ENCODE measurements at places on chromosomes 13 and 19.
A peak's percentile ranks its signal among the peaks of the same experiment; 100 is the strongest.

- DNase-seq, result no peak
Observed at GRCh38 chr19:54017261-54017660, 25.8 kb downstream of the CACNG6 start.

DNA sequence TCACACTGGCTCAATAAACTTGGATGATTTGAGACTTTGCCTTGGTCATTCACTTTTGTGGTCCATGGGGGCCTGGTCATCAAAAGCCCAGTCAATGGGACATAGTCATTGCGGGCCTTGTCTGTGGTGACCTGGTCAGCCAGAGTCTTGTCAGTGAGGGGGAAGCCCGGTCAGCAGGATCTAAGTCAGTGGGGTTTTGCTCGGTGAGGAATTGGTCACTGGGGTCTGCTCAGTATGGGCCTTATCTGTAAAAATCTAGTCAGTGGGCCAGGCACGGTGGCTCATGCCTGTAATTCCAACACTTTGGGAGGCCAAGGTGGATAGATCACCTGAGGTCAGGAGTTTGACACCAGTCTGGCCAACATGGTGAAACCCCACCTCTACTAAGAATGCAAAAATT is 63.7 kb upstream of the TPM4 start:
- DNase-seq, result no peak

GRCh38 chr19:39969681-39970424 is 1.1 kb upstream of the PSMC4 start:
- DNase-seq, result no peak

GRCh38 chr19:30155381-30156200 is 213.6 kb downstream of the URI1 start:
- no peak for DNase-seq

GRCh38 chr19:18170714-18171255 is 2.8 kb upstream of the IFI30 start:
- no peak for DNase-seq

DNA sequence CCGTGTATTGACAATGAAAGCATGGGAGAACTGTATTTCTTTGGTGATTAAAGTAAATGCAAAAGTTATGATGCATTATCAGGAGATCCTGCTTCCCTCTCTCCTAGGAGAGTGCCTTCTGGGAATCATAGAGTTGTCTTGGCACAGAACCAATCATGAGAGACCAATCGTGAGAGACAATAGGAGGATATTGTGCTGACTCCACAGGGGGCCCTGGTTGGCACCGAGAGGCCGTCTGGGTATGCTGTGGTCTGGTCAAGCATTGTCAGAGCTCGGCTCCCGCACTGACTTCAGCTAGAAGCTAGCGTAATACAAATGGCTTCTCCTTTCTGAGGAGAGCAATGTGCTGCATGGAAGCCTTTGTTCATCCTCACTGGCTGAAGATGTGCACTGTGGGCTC is 131.5 kb upstream of the GJB6 start:
- DNase-seq, result no peak

DNA sequence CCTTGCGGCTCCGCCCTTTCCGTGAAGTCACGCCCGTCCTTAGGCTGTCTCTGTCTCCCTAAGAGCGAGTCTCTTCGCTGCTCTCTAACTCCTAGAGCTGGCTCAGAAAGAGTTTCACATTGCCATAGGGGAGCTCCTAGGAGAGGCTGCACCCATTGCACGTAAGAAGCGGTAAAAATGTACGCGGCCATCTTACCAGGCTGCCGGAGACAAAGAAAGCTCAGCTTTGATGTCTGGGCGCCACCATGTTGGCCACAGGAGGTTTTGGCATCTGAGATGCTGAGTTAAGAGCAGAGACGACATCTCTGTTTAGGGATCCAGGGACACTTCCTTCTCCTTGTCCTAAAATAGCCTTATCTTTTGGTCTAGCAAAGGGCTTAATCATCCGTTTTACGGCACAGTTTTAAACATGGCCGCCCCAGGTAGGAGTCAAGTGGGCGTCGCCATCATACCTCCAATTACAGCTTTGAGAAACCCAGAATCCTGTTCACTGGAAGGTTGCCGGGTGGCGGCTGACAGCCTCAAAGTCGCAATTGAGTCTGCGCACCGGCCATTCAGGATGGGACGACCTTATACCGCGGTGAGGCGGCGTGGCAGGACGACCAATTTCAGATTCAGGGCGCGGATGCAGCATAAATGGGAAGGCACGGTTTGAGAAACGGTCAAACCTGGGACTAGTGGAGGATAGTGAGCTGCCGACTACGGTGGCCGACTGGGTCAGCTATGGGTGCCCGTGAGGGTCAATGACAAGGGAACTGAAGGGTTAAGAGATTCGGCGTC is at the start of gene ZNF793:
TSS of gene ZNF793 (plus strand) at position 553 of the 780 bp plus-strand sequence. CDS start 16,501 bp downstream, outside the sequence.
- DNase-seq, result peak; percentile 36

DNA sequence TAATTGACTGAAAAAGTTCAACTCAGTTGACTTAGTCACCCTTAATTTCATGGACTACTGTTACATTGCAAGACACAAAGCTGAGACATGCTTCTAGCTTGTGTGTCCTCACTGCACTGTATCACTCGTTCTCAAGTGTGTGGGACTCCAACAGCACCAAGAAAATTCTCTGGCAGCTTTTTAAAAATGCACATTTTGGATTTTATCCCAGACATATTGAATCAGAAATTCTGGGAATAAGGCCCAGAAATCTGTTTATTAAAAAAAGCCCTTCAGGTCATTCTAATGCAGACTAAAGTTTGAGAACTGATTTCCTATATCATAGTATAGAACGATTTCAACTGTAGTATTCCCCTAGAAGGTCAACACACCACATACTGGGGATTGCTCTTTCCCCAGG is 1485.3 kb downstream of the PCDH9 start:
- DNase-seq, result peak; percentile 69

- no peak for DNase-seq
Observed at GRCh38 chr19:56810260-56810659, 30.3 kb downstream of the PEG3 start.

GRCh38 chr19:49688531-49689132 is 762 bp upstream of the ADM5 start:
- DNase-seq, result no peak

DNA sequence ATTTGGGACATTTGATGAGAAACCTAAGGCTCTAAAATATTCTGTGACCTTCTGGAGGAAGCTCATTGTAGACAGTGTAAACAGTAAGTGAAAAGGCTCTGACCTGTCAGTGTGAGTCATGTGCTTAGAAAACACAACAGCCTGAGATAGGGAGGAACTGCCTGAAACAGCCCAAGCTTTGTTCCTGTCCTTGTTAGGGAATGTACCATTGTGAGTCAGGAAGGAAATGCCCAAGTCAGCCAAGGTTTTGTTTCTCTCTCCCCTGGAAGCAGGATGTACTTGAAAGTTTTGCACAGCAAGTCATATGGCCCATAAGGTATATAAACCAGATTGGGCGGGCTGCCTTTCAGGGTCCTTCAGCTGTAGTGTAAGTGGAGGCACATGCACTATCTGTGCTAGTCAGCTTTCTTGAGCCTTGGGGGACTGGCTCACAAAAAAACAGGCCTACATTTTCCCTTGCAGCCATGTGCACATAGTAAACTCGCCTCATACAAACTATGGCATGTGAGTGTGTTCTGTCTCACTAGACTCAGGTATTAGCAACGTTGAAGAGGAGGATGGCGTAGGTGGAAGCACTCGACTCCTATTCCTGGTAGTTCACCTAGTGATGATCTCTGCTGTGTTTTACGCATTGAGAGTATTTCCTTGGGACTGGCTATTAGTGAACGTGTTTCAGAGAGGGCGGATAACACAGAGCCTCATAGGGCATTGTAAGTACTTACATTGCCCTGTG is 141.2 kb upstream of the KLHL1 start:
- no peak for DNase-seq

- peak; percentile 57 for DNase-seq
Observed at GRCh38 chr19:6091771-6092291, 18.5 kb downstream of the RFX2 start.

DNA sequence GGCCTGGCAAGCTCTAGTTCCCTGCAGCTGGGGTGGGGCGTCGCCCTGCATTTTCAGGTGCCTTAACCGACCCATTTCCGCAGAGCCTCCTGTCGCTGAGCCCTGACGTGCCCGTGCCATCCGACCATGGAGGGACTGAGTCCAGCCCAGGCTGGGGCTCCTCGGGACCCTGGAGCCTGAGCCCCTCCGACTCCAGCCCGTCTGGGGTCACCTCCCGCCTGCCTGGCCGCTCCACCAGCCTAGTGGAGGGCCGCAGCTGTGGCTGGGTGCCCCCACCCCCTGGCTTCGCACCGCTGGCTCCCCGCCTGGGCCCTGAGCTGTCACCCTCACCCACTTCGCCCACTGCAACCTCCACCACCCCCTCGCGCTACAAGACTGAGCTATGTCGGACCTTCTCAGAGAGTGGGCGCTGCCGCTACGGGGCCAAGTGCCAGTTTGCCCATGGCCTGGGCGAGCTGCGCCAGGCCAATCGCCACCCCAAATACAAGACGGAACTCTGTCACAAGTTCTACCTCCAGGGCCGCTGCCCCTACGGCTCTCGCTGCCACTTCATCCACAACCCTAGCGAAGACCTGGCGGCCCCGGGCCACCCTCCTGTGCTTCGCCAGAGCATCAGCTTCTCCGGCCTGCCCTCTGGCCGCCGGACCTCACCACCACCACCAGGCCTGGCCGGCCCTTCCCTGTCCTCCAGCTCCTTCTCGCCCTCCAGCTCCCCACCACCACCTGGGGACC is 1.2 kb downstream of the ZFP36 start:
- peak; percentile 66 for DNase-seq

- no peak for DNase-seq
Observed at GRCh38 chr13:109130093-109130835, 500.9 kb downstream of the MYO16 start.

DNA sequence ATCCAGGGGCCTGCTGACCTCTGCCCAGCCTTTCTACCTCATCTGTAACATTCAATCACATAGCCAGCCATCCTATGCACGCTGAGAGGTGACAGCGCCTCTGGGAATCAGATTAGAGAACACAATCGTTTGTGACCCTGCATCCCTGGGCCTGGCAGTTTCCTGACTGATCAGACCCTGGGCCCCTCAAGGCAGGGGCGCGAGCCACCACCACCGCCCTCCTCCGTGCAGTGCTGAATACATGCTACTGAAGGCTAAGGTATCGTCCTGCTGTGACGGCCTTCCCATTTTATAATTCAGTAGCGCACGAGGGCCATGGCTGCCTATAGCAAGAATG is 1.3 kb downstream of the TMTC4 start:
- no peak for DNase-seq

DNA sequence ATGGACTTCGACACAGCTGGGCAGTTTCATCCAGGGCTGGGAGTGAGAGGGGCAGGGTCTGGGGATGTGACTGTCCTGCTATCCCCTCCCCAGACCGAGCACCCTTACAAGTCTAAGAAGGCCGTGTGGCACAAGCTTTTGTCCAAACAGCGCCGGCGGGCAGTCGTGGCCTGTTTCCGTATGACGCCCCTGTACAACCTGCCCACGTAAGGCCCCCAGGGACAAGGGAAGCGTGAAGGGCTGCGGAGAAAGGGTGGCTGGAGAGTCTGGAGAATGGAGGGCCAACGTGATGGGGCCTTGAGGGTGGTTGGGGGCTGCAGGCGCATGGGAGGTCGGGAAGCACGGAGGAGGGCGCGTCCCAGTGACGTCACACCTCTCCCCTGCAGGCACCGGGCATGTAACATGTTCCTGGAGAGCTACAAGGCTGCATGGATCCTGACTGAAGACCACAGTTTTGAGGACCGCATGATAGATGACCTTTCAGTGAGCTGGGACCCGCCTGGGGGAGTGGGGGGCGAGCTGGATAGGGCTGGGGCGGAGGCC is 89.5 kb downstream of the MAP4K1 start:
- no peak for DNase-seq

GRCh38 chr13:101915755-101916107 is 463.3 kb downstream of the ITGBL1 start:
- DNase-seq, result no peak

GRCh38 chr19:5406816-5407215 is 48.4 kb upstream of the ZNRF4 start:
- no peak for DNase-seq

DNA sequence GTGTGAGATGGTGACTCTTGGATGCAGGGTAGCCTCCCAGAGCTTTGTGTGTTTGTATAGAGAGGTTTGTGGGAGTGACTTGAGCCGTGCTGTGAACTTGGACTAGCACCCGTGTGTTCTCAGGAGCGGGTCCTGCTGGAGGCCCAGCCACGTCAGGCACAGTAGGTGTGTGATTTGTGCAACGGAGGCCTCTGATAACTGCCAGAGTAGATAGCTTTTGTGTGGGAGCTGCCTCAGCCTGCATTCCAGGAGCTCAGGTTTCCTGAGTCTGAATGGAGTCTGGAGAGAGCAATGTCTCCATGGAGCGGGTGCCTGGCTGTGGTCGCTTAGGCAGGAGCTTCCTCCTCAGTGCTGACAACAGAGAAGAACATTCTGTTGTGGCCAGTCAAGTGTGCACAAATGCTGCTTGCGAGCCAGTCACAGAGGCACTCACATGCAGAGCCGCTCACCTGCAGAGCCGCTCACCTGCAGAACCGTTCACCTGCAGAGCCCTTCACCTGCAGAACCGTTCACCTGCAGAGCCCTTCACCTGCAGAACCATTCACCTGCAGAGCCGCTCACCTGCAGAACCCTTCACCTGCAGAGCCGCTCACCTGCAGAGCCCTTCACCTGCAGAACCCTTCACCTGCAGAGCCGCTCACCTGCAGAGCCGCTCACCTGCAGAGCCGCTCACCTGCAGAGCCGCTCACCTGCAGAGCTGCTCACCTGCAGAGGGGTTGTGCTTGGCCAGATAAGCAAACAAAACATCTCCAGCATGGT is 32.6 kb downstream of the TFDP1 start:
- peak; percentile 17 for DNase-seq

GRCh38 chr13:29758531-29759114 is 91.8 kb downstream of the UBL3 start:
- DNase-seq, result no peak

DNA sequence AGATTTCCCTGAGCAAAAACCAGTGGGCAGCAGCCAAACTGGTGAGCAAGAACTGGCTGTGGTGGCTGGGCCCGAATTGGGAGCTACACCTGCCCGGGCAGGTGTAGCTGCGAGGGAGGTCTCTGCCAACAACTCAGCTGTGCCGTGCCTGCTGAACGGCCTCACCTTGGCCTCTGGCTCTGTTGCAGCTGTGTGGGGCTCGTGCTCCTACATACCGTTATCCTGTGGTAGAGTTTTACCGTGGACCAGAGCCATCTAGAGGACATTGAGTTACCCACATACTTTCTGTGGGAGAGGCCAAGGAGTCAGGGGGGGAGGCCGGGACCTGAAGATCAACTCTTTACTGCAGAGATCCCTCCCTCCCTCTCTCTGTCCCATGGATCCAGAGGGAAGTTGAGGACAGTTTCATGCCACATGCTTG is 113.2 kb downstream of the TM9SF2 start:
- DNase-seq, result no peak

- peak; percentile 42 for DNase-seq
Observed at GRCh38 chr13:29684441-29684840, 89.0 kb upstream of the SLC7A1 start.

GRCh38 chr13:72652681-72653080 is 74.7 kb downstream of the MZT1 start:
- DNase-seq, result no peak
